ENCODE measurements at places on chromosomes 6 and 20.
A peak's percentile ranks its signal among the peaks of the same experiment; 100 is the strongest.

- DNase-seq = no peak
Observed at GRCh38 chr6:4460586-4461475, 315.4 kb upstream of the CDYL start.

DNA sequence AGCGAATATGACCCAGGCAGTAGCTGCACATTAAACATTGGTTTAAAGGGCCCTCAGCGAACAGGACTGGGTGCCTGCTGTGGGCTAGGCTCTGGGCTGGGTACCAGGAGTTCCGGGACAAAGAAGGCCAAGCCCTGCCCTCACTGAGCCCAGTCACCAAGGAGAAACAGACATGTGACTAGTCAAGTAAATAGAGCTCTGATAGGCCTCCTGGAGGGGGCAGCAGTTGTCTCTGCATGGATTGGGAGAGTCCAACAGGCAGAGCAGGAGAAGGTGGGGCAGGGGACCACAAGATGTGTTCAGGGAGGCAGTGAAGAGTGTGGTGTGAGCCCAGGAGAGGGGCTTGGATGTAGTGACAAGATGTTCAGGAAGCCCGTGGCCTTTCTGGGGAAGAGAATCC is 3.1 kb downstream of the HM13 start:
- DNase-seq = peak; percentile 65

DNA sequence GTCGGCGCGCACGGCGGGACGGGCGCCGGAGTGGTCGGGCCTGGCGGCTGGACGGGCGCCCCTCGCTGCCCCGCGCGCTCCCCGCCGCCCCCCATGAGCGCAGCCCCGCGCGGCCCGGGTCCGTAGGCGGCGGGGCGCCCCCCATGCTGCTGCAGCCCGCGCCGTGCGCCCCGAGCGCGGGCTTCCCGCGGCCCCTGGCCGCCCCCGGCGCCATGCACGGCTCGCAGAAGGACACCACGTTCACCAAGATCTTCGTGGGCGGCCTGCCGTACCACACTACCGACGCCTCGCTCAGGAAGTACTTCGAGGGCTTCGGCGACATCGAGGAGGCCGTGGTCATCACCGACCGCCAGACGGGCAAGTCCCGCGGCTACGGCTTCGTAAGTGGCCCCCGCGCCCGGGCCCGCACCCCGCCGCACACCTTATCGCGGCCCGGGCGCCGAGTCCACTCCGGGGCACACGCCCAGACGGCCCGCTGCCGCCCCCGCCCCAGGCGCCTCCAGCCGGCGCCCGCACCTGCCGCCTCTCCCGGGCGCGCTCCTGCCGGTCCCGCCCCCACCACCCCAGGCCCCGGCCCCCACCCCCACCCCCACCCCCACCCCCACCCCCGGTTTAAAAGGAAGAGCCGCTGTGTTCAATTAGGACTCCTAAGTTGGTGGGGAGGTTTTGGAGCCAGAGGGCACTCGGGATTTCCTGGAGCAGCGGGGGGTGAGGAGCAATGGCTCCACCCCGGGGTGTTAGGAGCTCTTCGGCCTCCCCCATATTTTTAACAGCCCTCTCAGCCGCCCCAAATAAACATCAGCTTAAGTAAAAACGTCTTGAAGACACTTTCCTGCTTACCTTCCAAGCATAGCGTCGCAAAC is 474 bp downstream of the RBM38 start:
- DNase-seq = no peak

DNA sequence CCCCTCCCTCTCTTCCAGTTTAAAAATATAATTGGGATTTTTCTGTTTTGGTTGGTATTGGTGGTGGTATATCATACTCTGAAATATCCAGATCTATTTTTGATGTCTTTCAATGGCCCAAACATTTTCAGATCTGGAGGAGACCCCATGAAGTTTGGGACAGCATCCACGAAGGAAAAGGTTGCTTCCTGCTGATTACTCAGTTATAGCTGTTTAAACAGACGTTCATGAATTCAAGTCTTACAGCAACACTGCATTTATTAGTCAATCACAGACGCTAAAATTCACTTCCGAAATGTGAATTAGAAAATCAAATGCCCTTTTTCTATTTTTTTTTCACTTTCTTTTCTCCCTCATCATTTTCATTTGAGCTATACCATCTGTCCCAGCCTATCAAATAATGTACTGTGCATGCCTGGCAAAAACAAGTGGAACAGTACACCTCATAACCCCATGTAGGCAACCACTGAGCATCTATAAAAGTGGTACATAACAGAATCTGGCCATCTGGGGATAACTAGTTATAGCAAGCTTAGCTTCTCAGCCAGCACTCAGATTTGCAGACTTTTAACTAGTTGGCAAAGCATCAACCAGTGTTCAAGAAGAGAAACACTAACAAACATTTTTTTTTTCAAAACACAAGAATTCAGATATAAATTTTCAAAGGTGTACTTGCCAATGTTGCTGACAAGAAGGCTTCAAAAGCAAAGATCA is 124.5 kb downstream of the HIVEP2 start:
- no peak for DNase-seq

DNA sequence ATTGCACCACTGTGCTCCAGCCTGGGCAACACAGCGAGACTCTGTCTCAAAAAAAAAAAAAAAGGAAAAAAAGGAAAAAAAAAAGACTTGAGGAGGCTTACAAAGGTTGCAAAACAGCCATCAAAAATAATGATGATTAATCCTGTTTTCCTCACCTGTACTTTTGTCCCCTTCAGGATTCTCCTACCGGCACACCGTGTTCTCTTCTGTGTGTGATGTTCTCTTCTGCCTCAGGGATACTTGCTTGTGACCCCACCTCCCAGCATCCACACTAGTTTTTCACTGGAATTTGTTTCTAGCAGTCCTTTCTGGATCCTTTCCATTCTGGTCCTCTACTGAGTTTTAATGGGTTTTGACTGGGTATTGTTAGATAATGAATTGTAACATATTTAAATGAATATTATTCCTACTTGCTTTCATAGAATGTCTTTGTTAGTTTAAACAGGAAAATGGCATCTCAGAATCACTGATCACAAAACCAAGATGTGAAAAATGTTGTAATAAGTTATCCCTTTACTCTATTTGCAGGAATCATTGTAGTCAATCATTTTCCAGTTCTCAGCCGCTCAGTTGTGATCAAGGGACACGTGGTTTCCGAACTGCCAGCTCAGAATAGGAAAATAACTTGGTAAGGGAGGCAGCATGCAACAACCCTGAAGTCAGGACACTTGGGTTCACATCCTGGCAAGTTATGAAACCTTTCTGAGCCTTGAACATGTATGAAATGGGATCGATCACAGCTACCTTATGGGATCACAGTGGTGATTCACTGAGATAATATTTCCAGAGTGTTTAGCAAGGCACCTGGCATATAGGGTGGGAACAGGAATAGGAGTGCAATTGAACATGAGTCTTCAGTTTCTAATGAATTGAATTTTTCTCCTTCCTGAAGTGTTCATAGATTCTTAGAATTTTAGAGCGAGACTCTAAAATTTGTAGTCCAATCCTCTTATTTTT is 8.5 kb downstream of the C6orf89 start:
- DNase-seq = no peak

- DNase-seq = no peak
Observed at GRCh38 chr6:46338131-46338530, 153.1 kb downstream of the RCAN2 start.

- DNase-seq = no peak
Observed at GRCh38 chr20:43247361-43247760, 57.7 kb upstream of the PTPRT start.

DNA sequence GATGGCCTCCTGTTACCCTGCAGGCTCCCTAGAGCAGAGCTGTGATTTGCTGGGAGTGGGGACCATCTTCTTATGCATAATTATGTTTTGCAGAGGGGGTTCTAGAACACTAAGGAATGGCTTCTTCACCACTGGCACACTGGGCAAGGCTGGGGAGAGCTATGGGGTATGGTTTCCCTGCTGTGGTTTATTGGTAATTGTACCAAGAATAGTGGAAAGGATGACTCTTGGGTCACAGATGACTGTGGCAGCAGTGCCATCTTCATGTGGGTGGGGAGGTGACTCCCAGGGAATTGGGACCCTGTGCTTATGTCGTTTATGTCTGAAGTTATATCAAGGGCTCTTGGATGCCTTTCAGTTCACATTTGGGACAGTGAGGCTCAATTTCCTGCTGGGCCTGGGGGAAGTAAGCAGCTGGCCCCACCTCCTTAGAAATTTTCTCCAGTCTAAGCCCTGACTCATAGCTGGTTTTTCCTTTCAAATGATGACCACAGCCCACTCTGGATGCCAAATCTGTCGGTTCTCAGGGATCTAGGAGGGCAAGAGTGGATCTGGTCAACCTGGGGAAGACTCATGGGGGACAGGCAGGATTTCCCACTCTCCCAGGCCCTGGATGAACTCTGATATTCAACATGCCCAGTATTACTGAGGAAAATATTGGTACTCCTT is 230.8 kb downstream of the LRFN2 start:
- no peak for DNase-seq

- no peak for DNase-seq
Observed at GRCh38 chr20:36246401-36246800, 10.1 kb downstream of the AAR2 start.

DNA sequence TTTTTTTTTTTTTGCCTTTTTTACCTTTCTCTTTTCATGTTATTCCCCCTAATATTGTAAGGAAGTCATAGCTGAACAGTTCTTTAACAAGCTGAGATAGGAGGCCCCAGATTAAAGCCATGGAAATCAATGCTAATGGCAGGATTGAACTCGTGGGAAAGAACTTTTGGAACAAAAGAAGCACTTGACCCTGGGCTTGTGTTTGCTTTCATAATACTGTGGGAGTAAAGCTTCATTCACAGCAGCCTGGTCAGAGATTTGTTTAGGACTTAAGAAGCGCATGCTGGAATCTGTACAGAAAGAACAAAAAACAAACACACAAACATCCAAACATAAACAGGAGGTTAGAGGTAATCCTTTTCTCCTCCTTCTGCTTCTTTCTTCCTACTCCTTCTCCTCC is 5.1 kb downstream of the HEY2 start:
- DNase-seq = no peak

GRCh38 chr6:110748453-110748852 is 66.8 kb downstream of the CDK19 start:
- DNase-seq = no peak

- no peak for DNase-seq
Observed at GRCh38 chr6:37477191-37477590, 22.5 kb downstream of the CCDC167 start.

GRCh38 chr6:16939839-16940238 is 162.0 kb upstream of the STMND1 start:
- DNase-seq = no peak

DNA sequence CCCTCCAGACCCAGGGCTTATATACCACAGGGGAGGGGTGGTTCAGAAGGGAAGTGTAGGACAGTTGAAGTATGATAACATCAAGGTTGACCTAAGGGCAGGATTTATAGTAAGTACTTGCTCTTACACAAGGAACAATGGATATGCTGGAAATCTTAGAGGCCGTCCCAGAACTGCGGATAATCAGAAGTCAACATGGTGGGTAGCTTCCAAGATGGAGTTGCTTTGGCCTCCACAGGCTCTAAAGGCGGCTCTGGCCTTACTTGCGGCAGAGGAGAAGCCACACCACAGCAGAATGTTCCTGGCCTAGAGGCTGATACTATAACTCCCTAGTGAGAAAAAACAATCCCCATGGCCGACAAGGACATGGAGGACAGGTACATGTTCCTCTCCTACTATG is 344.7 kb downstream of the CDC5L start:
- no peak for DNase-seq

GRCh38 chr6:18334251-18334650 is 52.9 kb upstream of the RNF144B start:
- no peak for DNase-seq

DNA sequence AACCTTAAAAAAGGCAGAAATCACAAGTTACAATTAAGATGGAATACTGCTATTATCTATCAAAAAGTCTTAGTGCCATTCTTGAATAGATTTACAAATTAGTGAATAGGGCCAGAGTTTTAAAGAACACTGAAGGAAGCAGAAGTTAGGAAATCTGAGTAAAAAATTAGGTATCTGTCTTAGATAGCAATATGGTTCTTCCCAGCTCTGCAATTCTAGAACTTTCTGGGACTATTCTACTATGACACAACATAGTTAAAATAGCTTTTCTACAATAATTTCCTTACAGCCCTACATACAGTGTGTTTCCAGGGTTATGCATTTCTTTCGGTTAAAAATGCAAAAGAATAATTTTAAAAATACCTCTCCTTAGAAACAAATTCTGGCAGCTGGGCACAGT is 18.2 kb downstream of the IFNGR1 start:
- no peak for DNase-seq

DNA sequence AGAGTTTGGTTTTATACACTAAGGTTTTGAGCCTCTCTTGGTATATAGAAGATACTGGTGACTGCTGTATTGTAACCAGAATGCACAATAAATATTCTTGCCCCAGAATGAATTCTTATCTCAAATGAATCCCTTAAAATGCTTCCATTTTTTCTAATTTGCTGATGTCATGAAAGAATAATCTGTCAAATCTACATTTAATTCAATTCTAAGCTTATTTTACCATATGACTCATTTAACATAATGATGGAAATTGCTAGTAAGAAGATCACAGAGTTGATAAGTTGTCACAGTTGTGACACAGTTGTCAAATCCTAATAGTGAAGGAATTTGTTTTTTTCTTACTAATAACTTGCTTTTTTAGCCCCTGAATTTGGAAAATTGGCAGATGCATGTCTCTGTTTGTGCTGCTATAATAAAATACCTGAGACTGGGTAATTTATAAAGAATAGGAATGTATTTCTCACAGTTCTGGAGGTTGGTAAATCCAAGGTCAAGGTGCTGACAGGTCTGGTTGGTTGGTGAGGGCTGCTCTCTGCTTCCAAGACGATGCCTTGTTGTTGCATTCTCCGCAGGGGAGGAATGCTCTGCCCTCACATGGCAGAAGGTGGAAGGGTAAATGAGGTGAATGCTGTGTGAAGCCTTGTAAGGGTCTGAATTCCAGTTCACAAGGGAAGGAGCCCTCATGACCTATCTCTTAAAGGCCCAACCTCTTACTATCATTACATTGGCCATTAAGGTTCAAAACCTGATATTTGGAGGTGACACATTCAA is 4.7 kb downstream of the ECT2L start:
- no peak for DNase-seq

- DNase-seq = no peak
Observed at GRCh38 chr6:37514837-37515236, 15.1 kb upstream of the CCDC167 start.

DNA sequence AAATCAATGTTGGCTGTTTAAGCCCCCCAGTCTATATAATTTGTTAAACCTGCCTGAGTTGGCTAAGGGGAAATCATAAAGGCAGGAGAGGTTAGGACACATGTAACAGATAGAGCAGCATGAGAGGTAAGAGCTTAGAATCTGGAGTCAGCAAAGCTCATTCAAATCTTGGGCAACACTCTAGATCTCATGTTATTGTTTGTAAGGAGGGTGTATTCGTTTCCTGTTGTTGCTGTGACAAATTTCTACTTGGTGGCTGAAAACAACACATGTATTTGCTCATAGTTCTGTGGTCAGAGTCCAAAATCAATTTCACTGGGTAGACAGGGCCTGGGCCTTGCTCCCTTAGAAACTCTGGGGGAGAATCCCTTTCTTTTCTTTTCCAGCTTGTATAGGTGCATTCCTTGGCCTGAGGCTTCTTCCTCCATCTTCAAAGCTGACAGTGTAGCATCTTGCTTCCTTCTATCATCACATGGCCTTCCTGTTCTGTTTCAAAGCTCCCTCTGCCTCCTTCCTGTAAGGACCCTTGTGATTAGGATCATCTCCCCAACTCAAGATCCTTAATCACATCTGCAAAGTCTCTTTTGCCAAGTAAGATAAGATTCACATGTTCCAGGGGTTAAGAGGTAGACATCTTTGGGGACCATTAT is 4.4 kb downstream of the LY86 start:
- DNase-seq = no peak

Data from right lobe of liver (tissue), 6 donors.